ENCODE measurements at places on chromosomes 2 and 18.
A peak's percentile ranks its signal among the peaks of the same experiment; 100 is the strongest.

DNA sequence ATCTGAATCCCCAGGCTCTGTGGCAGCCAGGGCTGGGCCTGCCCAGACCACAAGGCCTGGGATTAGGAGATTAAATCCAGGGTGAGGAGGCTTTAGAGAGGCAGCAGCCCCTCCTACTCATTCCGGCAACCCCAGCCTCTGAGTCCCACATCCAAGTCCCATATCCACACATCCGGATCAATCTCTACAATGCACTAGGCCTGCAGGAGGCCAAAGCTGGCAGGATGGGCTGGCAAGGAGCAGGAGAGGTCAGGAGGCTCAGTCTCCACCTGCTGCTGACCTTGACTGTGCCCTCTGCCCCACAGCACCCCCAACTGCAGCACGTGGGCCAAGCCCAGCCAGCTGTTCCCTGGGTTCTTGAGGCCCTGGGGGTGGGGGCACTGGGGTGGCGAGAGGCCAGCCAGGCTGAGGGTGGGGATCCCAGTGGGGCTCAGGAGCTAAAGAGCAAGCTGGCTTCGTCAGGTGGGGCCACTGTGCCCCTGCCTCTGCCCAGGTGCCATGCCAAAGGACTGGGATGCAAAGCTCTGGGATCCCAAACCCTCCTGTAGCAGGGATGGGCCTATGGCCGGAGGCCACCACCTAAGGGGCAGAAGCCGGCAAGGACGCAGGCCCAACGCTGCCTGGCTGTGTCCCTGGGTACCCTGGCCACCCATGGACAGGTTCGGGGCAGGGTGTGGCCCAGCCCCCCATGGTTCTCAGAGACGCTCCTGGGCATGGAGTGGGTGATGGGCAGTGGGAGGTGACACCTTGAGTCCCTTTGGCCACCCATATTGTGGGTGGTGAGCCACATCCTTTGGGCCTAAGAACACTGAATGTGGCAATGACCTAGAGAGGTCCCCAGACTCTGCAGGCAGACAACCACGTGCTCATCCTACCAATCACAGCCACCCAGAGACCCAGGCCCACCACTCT is 3.2 kb downstream of the KIF1A start:
- DNase-seq: no peak

GRCh38 chr2:220127311-220127710 is 499.9 kb downstream of the SLC4A3 start:
- no peak for DNase-seq

GRCh38 chr2:39875914-39876267 is 96.8 kb upstream of the THUMPD2 start:
- no peak for DNase-seq

DNA sequence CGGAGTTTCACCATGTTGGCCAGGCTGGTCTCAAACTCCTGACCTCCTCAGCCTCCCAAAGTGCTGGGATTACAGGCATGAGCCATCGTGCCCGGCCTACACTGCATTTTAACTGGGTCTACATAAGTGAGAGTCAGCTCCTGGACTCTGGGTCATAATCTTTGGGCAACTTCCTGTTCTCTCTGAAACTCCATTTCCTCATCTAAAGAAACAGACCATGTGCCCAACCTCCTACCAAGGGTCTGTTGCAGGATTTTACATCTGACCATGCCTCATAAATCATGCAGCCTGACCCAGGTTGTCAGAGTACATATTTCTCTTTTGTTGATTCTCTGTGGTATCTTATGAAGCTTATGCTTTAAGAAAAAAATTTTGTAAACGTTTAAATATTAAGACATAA is 280.4 kb downstream of the ALPK2 start:
- no peak for DNase-seq

DNA sequence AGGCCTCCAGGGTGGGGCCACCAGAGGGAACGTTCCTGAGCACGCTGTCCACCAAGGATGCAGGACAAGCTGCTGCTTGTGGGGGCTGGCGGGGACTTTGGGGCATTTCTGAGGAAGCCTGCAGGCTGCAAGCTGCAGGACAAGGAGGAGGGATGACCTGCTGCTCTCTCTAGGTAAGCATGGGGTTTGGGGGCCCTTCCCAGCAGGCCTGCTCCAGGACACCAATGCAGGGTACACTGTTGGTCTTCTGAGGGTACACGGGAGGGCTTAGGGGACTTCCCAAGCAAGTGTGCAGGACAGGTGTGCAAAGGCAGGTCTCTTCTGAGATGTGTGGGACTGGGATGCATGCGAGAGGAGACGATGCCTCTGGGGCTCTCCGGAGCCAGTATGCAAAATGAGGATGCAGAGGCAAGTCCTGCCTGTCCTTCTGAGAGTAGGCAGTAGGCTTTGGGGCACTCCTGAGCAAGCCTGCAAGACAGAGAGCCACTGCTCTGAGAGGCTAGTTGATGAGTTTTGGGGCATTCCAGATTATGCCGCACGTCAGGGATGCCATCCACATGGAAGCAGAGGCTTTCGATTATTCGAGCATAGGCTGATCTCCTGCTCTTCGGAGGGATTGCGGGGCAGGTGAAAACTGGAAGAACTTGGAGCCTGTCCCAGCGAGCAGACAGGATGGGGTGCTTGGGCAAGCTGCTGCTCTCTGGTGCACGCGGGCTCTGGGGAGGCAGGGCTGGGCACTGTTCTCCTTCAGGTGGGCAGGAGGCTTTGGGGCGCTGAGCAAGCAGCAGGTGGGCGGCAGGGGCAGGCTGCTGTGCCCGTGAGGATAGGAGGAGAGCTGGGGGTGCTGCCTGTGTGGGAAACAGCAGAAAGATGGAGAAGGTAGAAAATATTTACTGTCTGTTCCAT is 44.6 kb downstream of the CNGA3 start:
- DNase-seq: no peak

GRCh38 chr2:65722028-65722778 is 289.8 kb upstream of the SPRED2 start:
- DNase-seq: peak; percentile 24

DNA sequence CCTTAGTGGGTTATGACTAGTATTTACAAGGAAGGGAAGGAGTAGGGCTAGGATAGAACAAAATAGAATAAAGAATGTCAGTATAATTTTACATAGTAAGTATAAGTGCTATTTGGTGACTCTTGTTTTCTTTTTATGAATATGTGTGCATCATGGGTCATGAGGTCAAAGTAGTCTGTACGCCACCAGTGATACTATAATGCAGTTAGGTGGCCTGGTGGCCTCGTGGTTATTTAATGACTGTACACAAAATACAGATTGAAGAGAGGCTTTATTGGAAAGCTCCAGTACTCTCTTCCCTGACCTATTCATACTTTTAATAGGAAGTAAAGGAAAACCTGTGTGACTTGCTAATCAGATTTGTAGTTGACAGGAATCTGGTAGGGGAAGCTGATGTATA is 27.3 kb downstream of the CAB39 start:
- DNase-seq: no peak

- no peak for DNase-seq
Observed at GRCh38 chr2:190562121-190562520, 27.6 kb upstream of the NEMP2 start.

GRCh38 chr2:39017334-39017733 is 103.5 kb downstream of the SOS1 start:
- no peak for DNase-seq

DNA sequence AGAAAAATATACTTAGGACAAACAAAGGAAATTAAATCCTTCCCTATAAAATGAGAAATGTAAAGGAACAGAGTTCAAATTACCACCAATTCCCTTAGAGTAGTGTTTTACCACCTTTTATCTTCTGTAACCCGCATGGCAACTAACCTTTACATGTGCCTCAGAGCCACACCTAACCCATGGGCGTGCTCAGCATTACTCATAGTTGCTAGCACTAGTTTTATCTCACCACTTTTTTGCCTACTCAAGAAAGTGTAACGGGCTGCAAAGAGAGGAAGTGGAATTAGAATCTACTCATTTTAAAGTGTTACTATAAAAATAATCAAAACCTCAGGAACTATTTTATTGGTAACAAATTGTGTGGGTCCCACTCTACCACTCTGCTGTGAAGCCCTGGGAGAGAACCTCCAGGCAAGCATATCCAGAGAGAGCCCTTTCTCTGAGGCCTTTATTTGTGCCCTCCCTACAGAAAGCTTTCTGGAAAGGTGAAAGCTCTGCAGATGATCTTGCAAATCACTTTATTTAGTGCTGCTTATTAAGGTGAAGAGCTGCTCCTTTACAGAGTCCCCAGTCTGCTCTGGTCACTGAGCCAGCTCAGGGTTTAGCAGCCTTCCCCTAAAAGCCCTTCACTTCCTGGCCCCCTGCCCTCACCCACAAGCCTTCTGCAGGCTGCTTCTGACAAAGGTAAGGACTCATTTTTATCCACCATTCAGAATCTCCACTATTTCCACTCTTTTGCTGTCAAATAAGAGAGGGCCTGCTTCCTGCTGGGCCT is 98.8 kb downstream of the TRABD2A start:
- DNase-seq: no peak

DNA sequence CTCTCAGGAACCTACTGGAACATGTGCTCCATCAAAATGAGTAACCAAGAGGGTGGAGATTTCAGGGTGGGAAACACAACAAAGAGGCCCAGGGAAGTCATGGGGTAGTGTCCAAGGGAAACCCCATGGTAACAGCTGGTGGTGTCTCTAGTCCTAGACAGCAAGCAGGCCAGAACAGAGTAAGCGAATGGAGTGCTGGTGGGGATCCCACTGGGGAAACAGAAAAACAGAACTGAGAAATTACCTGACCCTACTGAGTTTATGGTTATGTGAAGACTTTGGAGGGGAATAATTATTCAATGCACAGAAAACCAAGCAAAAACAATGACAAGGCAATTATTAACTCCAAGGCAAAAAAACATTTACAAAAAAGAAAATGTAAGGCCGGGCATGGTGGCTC is 16.9 kb downstream of the ERCC3 start:
- DNase-seq: no peak

- peak; percentile 35 for DNase-seq
Observed at GRCh38 chr2:19955544-19956422, 34.1 kb downstream of the WDR35 start.

DNA sequence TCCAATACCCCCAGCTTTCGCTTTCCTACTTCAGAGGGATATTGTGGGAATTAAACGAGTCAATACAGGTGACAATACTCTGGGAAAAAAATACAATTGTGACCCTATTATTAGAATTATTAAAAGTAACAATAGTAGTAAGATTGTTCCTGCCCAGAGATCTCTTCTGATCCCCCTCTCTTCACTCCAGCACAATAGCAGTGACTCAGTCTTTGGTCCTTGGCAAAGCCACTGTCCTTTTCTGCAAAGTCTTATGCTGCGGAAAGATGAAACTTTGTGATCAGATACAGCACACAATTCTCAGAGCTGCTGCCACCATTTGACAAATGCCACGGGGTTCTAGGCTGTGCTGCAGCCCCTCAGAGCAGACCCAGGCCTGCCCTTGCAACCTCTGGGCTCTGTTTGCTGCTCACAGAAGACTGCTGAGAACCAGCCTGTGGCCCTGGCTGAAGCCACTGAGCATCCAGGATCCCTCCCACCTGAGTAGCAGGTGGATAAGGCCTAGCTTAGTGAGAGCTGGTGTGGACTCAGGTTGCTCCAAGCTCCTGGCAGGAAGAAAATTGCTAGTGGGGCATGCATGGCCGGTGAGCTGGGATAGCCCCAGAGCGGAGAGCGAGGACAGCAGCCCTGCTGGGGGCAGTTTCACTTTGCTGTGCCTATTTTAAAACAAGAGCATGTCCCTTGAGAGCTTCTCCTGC is 60.1 kb upstream of the ROCK2 start:
- no peak for DNase-seq

GRCh38 chr2:174286172-174286571 is 37.8 kb upstream of the OLA1 start:
- no peak for DNase-seq

DNA sequence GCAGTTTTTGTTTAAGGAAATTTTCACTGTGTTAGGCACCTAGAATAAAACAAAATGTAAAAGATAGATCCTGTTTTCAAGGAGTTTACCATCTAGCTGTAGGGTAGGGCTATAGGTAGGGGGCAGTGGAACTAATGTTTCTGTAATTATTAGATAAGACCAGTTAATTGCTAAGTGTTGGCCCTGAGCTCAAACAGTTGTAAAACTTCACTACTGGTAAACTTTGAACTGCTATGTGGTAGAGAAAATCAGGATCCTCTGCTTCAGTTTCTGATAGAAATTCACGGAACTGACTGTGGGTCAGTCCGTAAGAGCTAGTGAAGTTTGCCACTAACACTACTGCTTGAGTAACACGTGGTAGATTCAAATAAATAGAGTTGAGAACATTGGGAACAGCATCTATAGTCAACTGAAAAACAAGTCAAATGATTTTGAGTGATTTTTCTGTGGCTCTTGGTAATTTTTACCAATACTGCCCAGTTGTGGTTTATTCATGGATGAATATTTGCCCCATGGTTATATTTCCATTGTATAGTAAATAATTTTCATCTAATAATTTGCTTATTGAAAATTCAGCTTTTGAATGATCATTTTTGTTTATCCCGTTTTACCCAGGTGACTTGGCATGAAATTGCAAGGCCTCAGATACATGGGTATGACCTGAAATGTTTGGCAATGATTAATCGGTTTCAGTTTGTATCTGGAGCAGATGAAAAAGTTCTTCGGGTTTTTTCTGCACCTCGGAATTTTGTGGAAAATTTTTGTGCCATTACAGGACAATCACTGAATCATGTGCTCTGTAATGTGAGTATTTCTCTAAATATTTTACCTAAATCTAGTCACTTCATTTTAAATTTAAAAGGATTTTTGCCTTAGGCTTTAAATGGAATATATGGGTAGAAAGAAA is 26.4 kb downstream of the ELP2 start:
- DNase-seq: no peak

DNA sequence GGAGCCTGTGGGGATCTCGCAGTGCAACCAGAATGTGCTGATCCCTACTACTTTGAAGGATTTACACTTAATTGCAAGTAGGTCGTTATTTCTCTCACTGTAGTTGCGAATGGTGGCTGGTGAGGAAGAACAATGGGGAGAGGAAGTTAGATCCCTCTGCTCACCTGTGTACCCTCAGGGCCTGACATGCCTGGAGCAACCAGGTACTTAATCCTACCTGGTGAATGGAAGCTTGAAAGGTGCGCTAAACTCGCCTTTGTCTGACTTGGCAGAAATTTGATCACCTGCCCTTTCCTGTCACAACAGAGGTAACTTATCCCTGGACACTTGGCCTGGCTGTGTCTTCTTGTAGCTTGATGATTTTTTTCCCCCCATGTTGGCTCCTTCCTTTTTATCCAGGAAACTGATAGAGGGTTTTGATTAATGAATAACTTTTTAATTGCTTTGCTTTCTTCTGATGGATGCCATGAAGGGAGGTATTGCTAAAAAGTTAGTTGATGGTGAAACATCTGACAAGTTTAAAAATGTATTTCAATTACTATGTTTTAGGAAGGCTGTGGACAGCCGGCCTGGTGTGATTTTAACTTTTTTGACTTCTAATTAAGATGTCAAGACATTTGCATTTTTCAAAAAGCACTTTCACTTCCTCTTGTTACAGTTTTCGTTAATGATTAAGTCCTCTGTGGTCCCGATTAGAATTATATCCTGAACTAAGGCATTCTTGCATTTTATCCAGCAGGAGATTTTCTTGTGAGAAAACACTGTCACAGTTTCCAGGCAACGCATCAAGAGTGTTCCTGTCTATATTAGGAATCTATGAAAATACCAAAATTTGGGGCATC is 9.2 kb downstream of the SGPP2 start:
- peak; percentile 90 for DNase-seq
